ENCODE measurements at places on chromosomes 5 and 9.

- DNase-seq = no peak
Observed at GRCh38 chr5:120073722-120074121, 390.4 kb upstream of the PRR16 start.

DNA sequence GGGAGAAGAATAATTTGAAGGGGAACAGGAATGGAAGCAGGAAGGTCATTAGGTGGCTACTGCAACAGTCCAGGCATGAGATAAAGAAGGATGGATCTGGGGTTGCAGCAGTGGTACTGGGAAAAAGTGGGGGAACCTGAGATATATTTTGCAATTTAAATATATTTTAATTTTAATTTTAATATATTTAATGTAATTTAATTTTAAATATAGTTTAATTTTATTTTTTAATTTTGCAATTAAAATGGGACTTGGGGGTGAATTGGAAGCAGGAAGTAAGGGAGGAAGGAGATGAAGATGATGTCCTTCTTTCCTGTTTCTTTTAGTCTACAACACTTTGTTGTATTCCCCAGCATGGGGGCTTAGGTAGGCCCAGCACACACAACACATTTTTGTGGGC is 369.8 kb downstream of the GADD45G start:
- DNase-seq = no peak

GRCh38 chr5:575636-576035 is 36.5 kb upstream of the CEP72 start:
- DNase-seq = no peak

GRCh38 chr5:42908086-42908485 is 96.4 kb upstream of the SELENOP start:
- no peak for DNase-seq

GRCh38 chr9:77977210-77977611 is 54.4 kb downstream of the GNAQ start:
- DNase-seq = peak; percentile 42

- DNase-seq = no peak
Observed at GRCh38 chr9:129489838-129490582, 130.9 kb downstream of the C9orf50 start.

GRCh38 chr9:129513282-129513681 is 107.6 kb downstream of the C9orf50 start:
- no peak for DNase-seq
